CD4-positive, CD25-positive, alpha-beta regulatory T cell (primary cell): ENCODE measurements at places on chromosomes 4 and X. TPM values are rescaled to one million over a fixed set of nuclear protein-coding genes. Genes with fewer than 3 reads are reported as not detected.
A peak's percentile ranks its signal among the peaks of the same experiment; 100 is the strongest.

The FRG2 gene
- total RNA-seq, result not detected

The HGFAC gene
- total RNA-seq, result not detected

The TCEAL5 gene
- not detected for total RNA-seq

The ARSD gene
- 1.5 TPM for total RNA-seq

The SPP1 gene
- total RNA-seq, result not detected

The NAP1L3 gene
- 2.4 TPM for total RNA-seq

DNA sequence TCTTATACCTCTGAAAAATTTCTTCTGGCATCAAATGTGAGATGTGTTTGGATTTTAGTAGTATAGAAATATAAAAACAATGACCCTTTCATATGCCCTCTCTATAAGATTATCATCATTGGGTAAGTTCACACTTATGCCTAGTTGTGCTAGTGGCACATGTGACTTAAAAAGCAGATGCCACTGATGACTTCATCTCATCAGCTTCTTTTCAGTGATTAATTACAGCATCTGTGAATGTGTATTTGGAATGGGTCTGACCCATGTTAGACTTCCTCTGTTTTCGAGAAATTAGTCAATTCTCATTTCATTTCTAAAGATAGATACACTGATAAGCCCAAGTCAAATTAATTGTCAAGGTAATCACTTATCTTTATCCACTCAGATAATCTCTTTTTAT is 698.7 kb downstream of the GABRG1 start:
- no peak overlapping the region for H3K4me3 ChIP-seq
- no peaks in the 10 kb centered on the region for H3K27me3 ChIP-seq
- no peaks in the 10 kb centered on the region for H3K36me3 ChIP-seq
- no peak overlapping the region for H3K27ac ChIP-seq
- DNase-seq, result no peak
- no peaks in the 10 kb centered on the region for H3K4me1 ChIP-seq

- H3K4me3 ChIP-seq, result no peak overlapping the region
- no peaks in the 10 kb centered on the region for H3K27me3 ChIP-seq
- no peaks in the 10 kb centered on the region for H3K4me1 ChIP-seq
- no peak overlapping the region for H3K27ac ChIP-seq
- no peaks in the 10 kb centered on the region for H3K36me3 ChIP-seq
- DNase-seq, result no peak
These were observed 1910.4 kb downstream of the C4orf33 start for GRCh38 chr4:131006388-131006787.

DNA sequence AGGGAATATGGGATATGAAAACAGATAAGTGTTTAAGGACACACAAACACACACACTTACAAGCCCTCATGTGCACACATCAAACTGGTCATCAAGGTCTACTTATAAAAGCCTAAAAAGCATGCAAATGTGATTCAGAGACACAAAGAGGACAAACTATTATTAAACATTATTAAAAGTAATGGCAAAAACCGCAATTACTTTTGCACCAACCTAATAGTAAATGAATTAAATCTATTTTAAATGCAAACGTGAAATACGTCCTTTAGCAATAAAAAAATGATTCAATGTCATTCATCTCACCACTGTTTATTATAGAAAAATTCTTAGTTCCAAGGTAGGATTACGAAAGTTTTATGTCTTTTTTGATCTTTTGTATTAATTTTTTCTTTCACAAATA is 91.1 kb upstream of the ARMCX2 start:
- no peaks in the 10 kb centered on the region for H3K27me3 ChIP-seq
- no peak overlapping the region for H3K27ac ChIP-seq
- H3K36me3 ChIP-seq, result no peaks in the 10 kb centered on the region

GRCh38 chr4:3323071-3323481 is 30.3 kb downstream of the RGS12 start:
- no peak for DNase-seq
- H3K4me1 ChIP-seq, result no peaks in the 10 kb centered on the region
- peaks cover 4% of the 10 kb centered on the region for H3K36me3 ChIP-seq
- H3K27ac ChIP-seq, result no peak overlapping the region
- no peak overlapping the region for H3K4me3 ChIP-seq

GRCh38 chrX:9878146-9878820 is 88.9 kb upstream of the CLDN34 start:
- no peak overlapping the region for H3K27ac ChIP-seq
- no peaks in the 10 kb centered on the region for H3K36me3 ChIP-seq
- no peaks in the 10 kb centered on the region for H3K27me3 ChIP-seq
- H3K4me1 ChIP-seq, result peaks cover 2% of the 10 kb centered on the region
- H3K4me3 ChIP-seq, result no peak overlapping the region
- no peak for DNase-seq

DNA sequence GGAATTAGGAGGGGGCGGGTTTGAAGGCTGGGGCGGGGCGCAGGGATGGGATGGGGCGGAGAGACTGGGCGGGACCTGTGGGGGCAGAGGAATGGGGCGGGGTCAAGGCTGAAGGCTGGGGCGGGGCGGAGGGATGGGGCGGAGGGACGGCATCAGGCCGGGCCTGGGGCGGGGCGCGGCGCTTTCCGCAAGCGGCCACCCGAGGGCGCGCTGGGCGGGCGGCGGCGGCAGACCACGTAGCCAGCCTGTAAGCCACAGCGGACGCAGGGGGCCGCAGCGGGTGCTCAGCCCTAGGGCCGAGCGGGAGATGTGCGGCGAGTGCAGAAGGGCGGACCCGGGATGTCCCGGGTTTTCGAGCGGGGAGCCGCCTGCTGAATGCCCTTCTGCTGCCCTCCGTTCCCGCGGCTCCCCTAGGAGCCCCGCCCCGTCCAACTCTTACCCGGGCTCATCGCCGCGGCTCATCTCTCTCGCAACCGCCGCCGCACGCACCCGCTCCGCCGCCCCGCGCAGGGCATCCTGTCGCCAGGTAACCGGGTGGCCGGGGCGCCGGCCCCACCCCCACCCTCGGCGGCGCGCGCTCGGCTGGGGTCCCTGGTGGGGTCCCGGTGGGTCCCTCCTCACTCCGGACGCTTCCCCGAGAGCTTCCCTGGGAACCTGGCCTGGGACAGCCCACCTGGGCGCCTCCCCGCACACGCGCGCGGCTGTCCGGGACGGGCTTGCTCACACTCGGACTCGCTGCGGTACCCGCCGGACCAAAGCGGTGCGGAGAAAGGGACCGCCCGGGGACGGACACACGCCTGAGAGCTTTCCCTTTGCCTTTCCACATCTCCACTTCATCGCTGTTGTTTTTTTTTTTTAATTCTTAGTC is at the start of gene CCDC110:
CCDC110 (minus strand) TSS at position 499 of the 868 bp plus-strand sequence; CDS start at position 449, 50 bp downstream.
- peak within 1 kb of the TSS; percentile 75 for H3K4me3 ChIP-seq
- H3K4me1 ChIP-seq, result peaks cover 21% of the 10 kb centered on the region
- H3K27me3 ChIP-seq, result no peaks in the 10 kb centered on the region
- DNase-seq, result peak; percentile 91
- H3K36me3 ChIP-seq, result no peaks in the 10 kb centered on the region
- H3K27ac ChIP-seq, result peak within 1 kb of the TSS; percentile 60

GRCh38 chr4:94758700-94759399 is 1.1 kb downstream of the BMPR1B start:
- no peak overlapping the region for H3K27ac ChIP-seq
- H3K4me3 ChIP-seq, result no peak overlapping the region
- H3K4me1 ChIP-seq, result no peaks in the 10 kb centered on the region
- peaks cover 35% of the 10 kb centered on the region for H3K27me3 ChIP-seq
- DNase-seq, result no peak

GRCh38 chr4:60780874-60781273 is 419.3 kb upstream of the ADGRL3 start:
- no peaks in the 10 kb centered on the region for H3K27me3 ChIP-seq
- H3K36me3 ChIP-seq, result no peaks in the 10 kb centered on the region
- H3K27ac ChIP-seq, result no peak overlapping the region
- no peak for DNase-seq
- H3K4me1 ChIP-seq, result no peaks in the 10 kb centered on the region

DNA sequence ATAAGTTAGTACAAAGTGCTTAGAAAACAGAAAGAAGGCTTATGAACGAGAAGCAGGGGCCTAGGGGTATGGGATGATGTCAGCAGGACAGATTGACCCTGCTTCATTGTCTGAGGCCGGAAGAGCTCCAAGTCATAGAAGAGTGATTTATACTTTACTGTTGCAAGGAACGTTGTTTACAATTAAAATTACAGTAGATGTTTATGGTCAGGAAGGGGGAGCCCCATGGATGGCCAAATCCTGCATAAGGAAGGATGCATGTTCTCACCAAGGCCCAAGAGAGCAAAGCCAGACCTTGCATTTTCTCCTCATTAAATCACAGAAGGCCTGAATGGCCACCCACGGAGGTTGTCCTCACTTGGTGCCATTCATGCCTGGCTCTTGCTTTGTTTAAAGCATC is 115.3 kb downstream of the LDB2 start:
- H3K4me3 ChIP-seq, result no peak overlapping the region
- H3K27me3 ChIP-seq, result no peaks in the 10 kb centered on the region
- no peaks in the 10 kb centered on the region for H3K4me1 ChIP-seq
